ENCODE measurements at places on chromosomes 1 and 21.

DNA sequence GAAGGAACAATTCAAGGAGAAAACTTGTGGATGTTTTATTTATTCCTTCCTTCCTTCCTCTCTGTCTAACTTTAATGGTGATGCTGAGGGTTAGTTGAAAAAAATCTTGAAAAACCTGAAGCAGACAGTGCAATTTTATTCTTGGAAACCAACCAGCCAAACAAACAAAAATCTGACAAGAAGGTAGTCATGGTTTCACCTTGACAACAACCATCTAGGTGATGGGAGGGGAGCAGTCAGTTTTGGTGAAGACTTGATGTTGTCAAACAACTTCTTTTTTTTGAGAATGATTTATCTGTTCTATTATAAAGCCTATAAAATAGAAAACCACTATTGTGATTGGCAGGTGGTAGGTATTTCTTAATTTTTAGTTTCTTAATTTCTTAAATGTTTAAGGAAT is 92.4 kb upstream of the GPR88 start:
- no peak for DNase-seq

GRCh38 chr1:26145041-26145959 is 13.6 kb upstream of the FAM110D start:
- DNase-seq = peak; percentile 84

DNA sequence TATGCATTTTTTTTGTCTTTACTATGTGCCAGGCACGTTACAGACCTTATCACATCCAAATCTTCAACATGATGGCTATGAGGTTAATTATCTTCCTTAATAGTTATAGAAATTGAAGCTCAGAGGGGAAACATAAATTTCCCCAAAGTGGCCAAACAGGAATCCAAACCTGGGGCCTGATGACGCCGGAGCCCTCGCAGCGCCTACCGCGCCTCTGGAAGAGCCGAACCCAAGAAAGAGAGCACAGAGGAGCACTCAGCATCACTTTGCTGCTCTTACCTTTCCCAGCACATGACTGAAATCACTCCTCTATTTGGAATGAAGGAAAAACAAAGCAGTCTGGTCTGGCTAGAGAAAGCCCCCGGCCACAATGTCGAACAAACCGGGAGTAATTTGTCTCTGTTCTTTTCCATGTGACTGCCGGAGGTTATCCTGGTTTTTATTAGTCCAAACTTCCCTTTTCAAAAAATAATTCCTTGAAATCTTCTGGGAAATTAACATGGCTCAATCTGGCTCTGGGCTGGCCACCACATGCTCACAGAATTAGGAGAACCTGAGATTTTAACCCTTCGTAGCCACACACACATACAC is 195.5 kb downstream of the ADSS2 start:
- no peak for DNase-seq

GRCh38 chr1:51863384-51863783 is 15.1 kb downstream of the NRDC start:
- no peak for DNase-seq

- no peak for DNase-seq
Observed at GRCh38 chr1:20474996-20475395, 11.0 kb downstream of the CAMK2N1 start.

All from ecto neural progenitor cell (in vitro differentiated cells).